ENCODE measurements at places on chromosomes 16 and 17. TPM values are rescaled to one million over a fixed set of nuclear protein-coding genes. Genes with fewer than 3 reads are reported as not detected.

GRCh38 chr16:4159726-4160125, 43.5 kb upstream of the ADCY9 start:
- DNase-seq = no peak

- DNase-seq = no peak
Measured at GRCh38 chr17:79948406-79948944, 87.2 kb downstream of the TBC1D16 start.

DNA sequence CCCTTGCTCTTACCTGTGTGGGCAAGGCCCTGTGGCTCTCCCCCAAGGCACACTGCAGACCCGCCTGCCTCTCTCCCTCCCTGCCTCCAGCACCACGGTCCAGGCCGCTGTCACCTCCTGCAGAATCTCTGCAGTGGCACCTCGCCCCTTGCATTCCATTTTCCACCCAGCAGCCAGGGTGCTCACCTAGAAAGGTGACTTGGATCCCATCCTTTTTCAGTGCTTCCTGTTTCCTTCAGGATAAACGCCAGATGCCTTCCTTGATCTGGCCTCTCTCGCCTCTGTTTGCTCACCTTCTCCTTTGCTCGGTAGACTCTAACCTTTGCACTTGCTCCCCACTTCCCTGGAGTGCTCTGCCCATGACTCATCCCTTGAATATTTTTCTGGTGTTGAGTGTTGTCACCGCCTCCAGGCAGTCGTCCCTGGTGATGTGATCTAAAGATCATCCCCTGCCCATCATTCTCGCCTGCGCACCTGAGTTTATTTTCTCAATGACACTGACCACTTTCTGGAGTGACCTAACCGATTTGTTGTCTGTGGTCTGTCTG, 79.2 kb upstream of the LGALS9 start:
- DNase-seq = no peak

CCL4 gene
- total RNA-seq = 82.1 TPM

GRCh38 chr16:4263504-4264436, 9.1 kb downstream of the TFAP4 start:
- no peak for DNase-seq

TP53TG3C gene
- total RNA-seq = not detected

DNA sequence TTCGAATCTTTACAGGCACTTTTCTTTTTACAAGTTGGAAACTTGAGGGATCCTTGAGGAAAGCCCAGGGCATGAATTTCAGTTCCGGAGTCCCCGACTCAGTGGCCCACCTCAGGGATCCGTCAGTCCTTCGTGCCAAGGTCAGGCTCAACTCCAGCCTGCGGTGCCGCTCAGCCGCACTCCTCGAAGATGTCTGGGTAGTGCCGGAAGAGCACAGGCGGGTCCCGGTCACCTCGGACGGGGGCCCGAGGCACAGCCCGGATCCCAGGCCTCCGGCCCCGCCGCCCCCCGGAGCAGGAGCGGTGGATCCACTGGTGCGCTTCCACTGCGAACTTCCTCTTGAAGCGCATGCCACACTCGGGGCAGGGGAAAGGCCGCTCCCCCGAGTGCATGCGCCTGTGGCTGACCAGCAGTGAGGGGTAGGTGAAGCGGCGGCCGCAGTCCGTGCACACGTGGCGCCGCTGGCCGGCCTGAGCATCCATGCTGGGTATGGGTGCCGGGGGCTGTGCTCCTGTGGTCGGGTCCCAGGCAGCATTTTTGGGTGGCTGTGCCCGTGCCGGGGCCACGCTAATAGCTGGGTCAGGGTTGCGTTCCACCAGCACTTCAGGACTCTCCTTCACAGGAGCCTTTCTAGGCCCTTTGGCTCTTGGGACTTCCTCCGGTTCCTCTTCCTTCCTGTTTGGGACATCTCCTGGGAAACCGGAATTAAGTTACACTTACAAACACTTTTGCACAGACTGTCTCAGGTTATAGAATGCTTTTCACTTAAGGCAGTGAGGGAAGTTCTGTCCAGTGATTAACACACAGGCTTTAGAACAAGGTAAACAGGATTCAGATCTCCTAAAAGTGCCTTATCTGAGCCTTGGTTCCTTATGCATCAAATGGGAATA, 1.5 kb downstream of the ZNF688 start:
- DNase-seq = no peak

DNA sequence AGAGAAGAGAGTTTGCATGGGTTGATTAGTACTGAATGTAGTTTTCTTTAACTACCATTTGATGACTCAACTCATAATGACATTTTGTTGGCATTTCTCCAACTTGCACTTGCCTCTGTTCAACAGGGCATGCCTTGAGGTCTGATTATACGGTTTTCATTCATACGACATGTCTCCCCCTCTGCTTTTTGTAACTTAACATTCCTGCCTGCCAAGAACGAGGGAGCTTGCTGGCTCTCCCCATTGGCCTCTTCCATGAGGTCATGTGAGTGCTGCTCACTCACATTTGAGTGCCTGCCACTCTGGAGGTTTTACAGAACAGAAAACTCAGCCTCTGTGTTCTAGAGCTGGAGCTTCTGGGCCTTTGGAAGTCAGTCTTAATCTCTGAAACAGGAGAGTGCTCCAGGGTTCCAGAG, 19.7 kb downstream of the MAP2K6 start:
- no peak for DNase-seq

SAMD14 gene
- 4.7 TPM for total RNA-seq

All from activated B cell treated with CpG ODN at 0.5 μM for 24 hours (primary cell).